NCI-H1436 treated with DMSO at 0.1 percent for 48 hours (cell line): ENCODE measurements at places on chromosomes 5 and 9.

DNA sequence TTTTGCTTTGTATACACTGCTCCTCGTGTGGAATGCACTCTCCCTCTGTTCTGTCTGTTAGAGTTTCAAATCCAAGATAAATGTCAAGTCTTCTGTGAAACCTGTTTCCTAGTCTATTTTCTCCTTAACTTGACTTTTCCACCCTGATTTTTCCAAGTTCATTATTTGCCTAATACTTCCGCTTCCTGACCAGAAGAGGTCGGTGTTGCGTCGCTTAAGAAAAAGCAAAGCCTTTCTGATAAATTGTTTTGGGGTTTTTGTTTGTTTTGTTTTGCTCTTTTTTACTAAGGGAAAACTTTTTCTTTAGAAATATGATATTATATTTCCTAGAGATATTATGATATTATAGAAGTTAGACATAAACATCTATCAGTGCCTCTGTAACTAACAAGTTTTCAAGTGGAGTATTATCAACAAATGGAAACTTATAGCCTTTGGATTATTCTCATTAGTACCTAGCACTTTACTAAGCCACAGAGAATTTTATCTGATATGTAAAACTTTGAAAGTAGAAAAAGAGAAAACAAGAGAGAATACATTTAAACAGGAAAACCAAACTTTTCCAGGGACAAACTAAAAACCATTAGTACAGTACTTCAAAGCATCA is 55.8 kb downstream of the PHAX start:
- DNase-seq = no peak

GRCh38 chr5:134958755-134959154 is 9.0 kb upstream of the CATSPER3 start:
- DNase-seq = no peak

GRCh38 chr5:62065050-62065449 is 241.0 kb upstream of the KIF2A start:
- DNase-seq = no peak

DNA sequence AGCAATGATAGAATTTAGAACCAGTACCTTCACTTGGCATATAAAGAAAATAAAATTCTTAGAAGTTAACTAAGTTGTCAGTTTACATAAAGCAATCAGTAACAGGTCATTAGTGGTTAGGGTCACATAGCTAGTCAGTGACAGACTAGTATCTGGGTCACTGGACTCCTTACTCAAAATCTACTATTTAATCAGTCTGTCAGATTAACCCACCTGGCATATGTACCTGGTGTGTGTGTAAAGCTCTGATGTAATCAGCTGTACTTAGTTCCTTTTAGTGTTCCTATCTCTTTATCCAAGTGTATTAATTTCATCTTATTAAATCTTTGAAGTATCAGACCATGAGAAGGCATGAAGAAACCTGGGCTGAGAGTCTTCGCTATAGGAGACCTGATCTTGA is 7.3 kb downstream of the CEP78 start:
- DNase-seq = no peak

DNA sequence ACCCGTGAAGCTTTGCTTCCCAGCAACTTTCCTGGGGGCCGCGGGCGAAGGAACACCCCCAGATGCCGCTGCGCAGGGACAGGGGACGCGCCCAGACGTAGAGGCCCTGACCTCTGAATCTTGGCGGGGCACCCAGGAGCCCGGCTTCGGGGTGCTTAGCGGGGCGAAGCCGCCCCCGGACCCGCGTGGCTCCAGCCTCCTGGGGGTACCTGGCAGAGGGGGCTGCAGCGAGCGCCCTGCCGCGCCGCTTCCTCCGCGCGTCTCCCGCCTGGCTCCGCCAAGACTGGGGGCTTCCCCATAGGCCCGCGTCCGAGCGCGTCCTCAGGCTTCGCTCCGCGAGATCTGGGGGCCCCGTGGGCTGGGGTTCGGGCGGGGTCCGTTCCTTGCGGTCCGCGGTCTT is 23.0 kb upstream of the ZNF782 start:
- DNase-seq = no peak

- no peak for DNase-seq
These were observed 475.3 kb upstream of the TRPC7 start for GRCh38 chr5:136840601-136841000.
